Frontal cortex (tissue), 4 donors: ENCODE measurements at places on chromosomes 7 and 10. TPM values are rescaled to one million over a fixed set of nuclear protein-coding genes. Genes with fewer than 3 reads are reported as not detected.

The PON1 gene
- not detected for total RNA-seq

The ARL4A gene
- 49.7 TPM for total RNA-seq

The PLCE1 gene
- total RNA-seq: 4.9 TPM

The CYP17A1 gene
- not detected for total RNA-seq

The TCERG1L gene
- total RNA-seq: 2.0 TPM

The CCDC3 gene
- total RNA-seq: 18.8 TPM

The CPN1 gene
- total RNA-seq: not detected

The PPP3CB gene
- 111 TPM for total RNA-seq

The UPP1 gene
- 3.3 TPM for total RNA-seq

The PHKG1 gene
- 3.7 TPM for total RNA-seq

The PLPP4 gene
- 18.8 TPM for total RNA-seq

The METTL27 gene
- total RNA-seq: 0.41 TPM

GRCh38 chr7:124062171-124062570 lies 29.3 kb upstream of the TMEM229A start:
- no peak for DNase-seq

DNA sequence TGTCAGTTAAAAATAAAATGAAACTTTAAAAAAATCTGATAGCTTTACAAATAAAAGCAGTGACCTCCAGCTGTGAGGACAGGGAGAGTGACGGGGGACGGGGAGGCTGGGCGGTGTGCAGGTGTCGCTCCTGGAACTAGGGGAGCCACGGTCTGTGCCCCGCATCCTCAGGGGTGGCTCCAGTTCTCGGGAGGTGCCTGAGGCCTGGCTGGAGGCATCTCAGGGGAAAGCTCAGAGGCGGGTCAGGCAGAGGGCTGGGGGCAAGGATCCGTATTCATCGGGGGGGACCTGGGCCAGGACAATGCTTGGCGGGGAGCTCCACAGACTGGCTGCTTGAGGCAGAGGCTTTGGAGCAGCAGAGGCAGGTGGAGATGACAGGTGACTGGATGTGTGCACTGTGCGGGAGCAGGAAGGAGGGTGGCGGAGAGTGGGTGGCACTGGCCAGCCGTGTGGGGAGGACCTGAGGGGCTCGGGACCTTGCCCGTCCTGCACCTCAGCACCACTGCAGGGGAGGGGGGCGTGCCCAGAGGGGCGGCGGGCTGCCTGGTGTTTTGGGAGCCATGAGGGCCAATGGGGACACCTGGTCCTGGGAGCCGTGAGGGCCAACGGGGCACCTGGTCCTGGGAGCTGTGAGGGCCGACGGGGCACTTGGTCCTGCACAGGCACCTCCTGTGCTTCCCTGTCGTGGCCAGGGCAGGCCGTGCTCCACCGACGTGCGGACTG lies 13.2 kb downstream of the PWWP2B start:
- DNase-seq: no peak

DNA sequence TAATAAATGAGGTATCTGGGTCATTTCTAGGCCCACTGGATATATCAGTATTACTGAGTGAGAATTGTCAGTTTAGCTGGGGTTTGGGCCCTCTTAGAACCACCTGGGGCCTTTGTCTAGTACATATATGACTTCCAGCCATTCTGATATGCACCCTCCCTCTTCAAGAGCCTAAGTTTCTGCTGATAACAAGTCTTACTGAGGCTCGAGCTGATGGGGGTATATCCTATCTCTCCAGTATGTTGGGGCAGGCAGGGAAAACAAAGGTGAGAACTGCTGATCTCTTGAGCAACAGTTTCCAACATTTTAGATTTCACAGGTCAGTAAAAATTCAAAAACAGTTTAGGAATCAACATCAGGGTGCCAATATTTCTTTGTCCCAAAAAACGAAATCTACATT lies 10.8 kb upstream of the ZNRF2 start:
- DNase-seq: no peak

GRCh38 chr10:515674-516073 lies 173.8 kb downstream of the DIP2C start:
- DNase-seq: no peak

GRCh38 chr10:114357515-114357996 lies 46.7 kb downstream of the AFAP1L2 start:
- DNase-seq: no peak

GRCh38 chr7:105890290-105890997 lies 14.0 kb upstream of the ATXN7L1 start:
- DNase-seq: no peak

GRCh38 chr7:70406950-70407209 lies 725.1 kb upstream of the GALNT17 start:
- DNase-seq: no peak

DNA sequence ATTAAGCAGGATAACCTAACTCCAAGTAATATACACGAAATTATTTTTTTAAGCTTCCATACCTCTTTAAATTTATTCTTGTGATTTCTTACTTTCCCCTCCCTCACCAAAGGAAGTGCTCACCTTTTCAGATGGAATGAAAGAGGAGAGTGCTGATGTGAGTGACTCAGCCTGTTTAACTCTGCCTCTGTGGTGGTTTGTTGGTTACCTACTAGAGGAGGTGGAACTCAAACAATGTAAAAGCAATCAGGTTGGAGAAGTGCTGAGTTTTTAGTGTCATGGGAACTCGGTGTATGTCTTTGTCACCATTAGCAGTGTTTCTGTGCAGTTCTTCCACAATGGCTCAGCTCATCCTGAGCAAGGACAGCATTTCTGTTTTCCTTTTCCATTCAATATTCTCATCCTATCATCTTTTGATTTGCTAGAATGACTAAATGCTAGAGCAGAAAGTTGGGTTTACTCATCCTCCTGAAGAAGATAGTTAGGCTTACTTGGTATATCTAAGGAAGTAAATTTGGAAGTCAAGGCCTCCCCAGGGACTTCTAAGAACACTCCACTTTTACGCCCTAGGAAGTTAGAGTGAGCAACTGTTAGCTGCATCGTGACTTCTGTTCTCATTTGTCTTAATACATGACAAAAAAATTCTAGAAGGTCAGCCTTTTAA lies 6.0 kb downstream of the ADD3 start:
- DNase-seq: no peak

- no peak for DNase-seq
These were observed 26.8 kb downstream of the PILRA start for GRCh38 chr7:100400041-100400440.

- peak; percentile 47 for DNase-seq
These were observed 1.1 kb downstream of the TTYH3 start for GRCh38 chr7:2632733-2633537.
